EH (cell line): ENCODE measurements at places on chromosomes 5 and 9.

DNA sequence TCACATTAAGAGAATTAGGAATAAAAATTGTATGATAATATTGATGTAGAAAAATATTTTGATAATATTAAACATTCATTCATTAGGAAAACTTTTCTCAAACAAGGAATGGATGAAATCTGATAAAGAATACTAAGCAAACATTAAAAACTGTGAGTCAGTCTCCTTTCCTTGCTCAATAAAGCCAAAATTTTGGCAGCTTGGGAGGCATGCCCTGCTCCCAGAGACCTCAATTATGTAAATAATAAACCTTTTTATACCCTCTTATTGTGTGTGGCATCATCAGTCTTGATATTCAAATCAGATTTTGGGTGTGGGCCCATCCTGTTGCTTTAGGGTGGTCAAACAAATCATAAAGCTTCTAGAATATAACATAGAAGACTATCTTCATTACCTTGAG is 36.6 kb upstream of the CCL21 start:
- DNase-seq, result no peak

- DNase-seq, result no peak
These were observed 82.1 kb downstream of the WDR41 start for GRCh38 chr5:77409870-77410621.

- DNase-seq, result peak; percentile 67
These were observed 182.6 kb upstream of the GNA14 start for GRCh38 chr9:77830618-77831285.

DNA sequence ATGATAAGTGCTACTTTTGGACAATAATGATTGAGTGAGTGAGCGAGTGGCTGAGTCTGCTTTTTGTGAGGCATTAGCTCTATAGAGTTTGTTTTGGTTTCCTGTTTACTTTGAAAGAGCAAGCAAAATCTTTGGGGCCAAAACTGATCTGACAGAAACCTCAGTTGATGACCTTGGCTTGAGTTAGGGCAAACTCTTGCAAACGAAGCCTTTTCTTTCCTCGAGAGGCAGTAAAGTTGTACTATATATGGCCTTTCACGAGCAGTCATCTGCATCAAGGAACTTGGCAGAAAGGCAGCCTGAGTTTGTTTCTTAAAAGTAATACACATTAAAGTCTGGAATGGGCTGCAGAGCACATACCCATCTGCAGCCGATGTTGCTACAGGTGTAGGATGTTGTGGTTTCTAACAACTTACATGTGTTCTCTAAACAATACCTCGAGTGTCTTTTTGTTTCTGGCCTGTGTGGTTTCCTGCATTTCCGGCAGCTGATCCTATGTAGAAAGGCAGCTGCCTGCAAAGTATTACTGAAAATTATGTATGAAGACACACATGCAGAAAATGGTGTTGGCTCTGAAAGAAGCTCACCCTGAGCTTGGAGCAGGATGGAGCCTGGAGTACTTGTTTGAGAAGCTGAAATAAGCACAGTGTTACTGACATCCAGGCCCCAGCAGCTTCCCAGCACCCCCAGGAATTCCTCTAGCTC is 60.8 kb downstream of the FOXD1 start:
- DNase-seq, result peak; percentile 13

DNA sequence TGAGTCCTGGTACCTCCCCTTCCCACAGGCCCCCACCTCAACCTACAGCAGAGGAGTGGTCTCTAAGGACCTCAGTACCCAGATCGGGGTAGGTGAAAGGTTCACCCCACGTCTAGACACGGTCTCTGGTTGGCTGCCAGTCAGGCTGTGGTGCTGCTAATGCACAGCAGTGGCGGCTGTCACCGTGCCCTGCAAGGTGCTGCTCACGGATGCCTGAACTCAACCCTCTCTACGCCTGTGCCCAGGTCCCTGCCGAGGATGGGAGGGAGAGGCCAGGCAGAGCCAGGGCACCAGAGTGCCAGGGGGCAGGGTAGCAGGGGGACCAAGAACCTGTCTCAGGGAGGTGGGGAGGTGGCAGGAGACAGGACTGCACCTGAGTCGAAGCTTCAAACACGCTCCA is 14.3 kb downstream of the IER5L start:
- no peak for DNase-seq
